Inflammatory macrophage (primary cell): ENCODE measurements at places on chromosomes 16 and 17.

GRCh38 chr16:19177111-19177739 is 9.2 kb downstream of the SYT17 start:
- no peak for DNase-seq

DNA sequence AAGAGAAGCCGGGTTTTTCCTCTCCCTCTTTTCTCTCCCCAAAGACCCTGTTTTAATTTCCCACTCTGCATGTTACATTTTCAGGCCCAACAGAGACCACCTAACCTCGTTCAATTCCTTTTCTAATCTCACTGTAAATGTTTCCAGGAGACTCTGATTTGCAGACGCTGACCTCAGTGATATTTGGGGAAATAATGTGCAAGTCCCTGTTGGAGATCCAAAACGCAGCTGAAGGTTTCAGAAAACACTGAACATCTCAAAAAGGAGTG is 386.6 kb downstream of the NPIPA8 start:
- no peak for DNase-seq

- no peak for DNase-seq
Measured at GRCh38 chr17:31250229-31250628, 46.8 kb downstream of the OMG start.

DNA sequence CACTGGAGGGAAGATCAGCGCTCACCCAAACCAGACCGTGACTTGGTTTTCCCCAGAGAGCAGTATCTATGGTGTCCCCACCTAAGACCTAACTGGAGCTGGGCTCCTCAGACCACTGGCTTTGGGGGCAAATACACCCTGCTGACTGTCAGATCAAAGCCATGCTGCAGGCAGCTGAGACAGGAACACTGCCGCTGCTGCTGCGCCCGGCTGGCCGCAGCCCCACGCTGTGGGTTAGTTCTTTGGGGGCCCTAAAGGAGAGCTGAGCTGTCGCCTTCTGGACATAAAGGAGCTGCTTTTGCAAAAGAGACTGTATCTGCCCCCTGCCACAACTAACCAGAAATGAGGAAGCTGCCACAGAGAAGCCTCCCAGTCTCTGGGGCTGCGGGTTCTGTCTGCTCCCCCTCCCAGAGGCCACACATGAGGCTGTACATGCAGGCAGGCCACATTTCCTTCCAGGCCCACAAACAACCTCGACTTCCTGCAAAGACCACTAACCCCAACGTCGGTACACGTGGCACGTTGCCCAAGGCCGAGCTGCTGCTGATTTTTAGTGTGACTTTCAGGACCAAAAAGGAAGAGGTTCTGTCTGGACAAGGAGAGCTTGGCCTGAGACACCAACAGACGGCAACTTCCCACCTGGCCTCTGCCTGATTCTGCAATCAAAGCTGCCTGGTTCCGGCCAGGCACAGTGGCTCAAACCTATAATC is 18.2 kb upstream of the ABR start:
- peak; percentile 97 for DNase-seq

GRCh38 chr16:57513371-57514102 is 22.8 kb downstream of the CCDC102A start:
- DNase-seq, result no peak

DNA sequence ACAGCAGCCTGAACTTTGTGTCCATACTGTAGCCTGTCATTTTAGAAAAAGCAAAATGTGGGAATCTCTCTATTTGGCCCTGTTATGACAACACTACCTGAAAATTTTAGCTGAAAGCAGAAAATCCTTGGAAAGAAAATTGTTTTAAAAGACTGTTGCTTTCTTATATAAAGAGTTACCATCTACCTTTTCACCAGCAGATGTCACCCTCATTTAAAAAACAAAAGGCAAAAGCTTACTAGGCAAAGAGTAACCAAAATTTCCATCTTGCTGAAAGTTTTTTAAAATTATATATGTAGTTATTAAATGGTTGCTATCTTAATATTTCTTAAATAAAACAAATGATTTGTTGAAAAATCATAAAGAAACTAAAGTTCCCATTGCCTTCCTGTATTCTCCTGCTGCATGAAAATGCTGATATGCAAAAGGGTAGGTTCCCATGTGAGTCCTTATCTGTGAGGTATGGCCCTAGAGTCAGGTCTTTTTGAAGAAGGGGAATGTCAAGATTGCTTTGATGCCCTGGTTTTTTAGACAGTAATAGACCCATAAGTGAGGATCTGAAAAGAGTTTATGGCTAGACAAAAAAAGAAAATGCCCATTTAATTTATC is 61.0 kb downstream of the TNRC6C start:
- peak; percentile 12 for DNase-seq

DNA sequence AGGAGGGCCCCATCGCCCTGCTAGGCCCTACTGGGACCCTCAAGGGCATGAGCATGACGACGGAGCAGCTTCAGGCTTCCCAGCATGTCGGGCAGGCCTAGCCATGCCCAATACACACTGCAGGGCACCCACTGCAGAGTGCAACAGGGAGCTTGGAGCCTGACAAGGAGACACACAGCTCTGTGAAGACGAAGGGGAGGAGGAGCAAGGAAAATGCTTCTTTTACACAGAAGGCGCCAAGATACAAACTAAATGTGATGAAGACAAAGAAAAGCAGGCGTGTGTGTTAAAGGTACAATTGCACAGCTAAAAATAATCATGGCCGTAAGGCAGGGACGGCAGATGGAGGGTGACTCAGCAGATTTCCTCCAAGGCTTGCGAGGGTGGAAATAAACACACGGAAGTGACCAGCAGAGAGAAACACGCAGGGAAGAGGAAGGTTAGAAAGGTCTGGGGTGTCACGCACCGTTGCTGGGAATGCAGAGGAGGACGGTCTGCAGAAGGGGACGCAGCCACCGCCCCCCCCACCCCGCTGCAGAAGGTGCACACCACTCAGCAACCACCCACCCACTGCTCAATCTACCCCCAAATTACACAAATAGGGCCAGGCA is 108.5 kb downstream of the ZNF778 start:
- peak; percentile 89 for DNase-seq

GRCh38 chr16:87438611-87438985 is 46.5 kb downstream of the MAP1LC3B start:
- no peak for DNase-seq

DNA sequence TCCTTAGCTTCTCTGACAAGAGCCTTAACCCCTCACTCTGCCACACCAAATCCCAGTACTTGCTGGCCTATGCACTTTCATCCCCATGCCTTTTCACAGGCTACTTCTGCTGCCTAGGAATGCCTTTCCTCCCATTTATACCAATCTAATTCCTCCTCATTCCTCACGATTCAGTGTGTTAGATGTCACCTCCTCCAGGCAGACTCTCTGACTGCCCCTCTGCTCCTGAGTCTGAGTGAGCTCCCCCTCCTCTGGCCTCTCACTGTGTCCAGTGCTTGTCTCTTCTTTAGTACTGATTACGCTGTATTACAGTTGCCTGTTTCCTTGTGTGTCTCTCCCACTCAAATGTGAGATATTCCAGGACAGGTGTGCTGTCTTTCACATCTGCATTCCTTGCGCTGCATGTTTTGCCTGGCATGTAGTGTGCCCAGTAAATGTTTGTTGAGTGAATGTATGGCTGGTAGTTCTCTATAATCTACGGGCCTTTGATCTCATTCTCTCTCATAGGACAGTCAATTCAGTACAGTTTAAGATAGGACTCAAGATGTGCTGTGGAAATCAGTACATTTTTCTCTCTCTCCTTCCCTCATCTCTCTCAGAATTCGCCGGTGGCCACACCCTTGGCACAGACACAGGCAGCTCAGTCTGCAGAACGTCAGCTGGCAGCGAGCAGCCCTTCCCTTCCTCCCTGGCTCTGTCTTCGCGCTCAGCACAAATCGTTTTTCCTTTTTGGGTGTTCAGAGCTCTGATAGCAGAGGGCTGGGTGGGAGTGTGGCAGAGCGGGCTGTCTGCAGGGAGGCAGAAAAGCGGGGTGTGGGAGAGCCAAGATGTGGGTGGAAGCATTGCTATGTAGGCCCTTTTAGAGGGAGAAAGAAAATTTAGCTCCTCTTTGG is 18.5 kb downstream of the ARL4D start:
- no peak for DNase-seq

- no peak for DNase-seq
Measured at GRCh38 chr16:49365711-49366509, 7.7 kb upstream of the C16orf78 start.

GRCh38 chr17:39483506-39483905 is 22.2 kb downstream of the CDK12 start:
- DNase-seq, result no peak

DNA sequence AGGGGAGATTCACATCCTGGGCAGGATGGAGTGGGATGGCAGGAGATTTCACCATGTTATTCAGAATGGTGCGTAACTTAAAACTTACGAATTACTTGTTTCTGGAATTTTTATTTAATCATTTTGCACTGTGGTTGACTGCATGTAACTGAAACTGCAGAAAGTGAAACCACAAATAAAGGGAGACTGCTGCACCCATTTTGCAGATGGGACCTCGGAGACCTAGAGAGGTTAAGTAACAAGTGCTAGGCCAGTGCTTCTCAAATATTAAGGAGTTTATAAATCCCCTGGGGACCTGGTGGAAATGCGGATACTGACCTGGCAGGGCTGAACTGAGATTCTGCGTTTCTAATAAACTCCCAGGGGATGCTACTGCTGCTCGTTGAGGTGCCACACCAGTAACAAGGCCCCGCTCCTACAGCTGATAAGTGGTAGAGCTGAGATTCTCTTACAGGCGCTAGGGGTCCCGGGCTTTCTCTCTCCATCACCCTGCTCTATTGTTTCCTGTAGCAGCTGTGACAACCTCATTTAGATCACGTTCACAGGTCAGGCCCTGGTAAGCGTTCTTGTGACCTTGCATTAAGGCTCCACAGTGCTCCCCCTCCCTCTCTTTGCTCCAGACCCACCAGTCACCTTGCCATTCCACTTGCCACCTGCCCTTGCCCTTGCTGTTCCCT is 167.1 kb upstream of the CDH13 start:
- no peak for DNase-seq

- DNase-seq, result no peak
Measured at GRCh38 chr17:27970587-27970986, 71.9 kb upstream of the NLK start.

DNA sequence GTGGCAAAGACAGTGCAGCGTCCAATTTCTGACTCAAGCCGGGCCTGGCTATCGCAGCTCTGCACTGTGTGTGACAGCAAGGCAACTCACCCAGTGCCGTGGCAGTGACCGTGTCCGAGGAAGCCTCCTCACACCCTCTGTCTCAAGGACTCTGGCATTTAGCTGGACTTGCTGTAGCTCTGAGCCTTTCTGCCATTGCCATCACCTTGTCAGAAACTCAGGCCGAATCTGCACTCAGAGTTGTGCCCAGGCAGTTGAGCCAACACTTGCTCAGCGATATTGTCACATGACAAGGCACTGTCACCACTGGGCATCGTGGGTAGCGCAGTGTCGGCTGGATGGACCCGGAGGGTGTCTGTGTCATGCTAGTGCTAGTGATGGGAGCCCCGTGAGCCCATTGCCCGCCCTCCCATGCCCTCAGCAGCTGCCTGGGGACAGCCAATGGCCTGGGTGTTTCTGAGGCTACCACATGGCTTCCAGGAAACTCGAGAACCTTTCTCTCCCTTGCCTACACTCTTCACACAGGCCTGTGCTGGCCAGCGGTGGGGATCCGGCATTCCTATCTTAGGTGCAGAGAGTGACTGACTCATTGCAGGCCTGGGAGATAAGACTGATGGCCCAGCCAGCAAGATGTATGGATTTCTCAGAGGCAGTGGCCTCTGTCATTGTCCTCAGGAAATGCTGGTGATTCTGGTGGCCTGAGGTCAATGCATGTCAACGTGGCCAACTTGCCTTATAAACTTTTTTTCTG is 22.1 kb upstream of the STH start:
- no peak for DNase-seq

DNA sequence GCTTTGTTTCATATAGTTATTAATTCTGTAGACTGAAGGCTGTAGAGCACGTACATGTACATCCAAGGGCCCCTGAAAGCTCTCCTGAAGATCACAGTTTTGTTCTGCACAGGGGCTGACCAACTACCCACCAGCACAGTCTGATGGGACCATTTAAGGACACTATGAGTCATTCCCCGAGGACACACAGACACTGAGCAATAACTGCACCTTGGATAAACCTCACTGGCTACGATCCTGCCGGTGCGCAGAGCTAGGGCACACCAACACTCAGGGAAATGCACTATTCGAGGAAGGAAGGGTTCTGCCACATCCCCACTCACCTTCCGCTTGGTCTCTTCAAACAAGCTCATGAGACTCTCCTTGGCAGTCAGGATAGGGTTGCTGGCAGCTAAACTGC is 20.3 kb downstream of the SMG6 start:
- no peak for DNase-seq

DNA sequence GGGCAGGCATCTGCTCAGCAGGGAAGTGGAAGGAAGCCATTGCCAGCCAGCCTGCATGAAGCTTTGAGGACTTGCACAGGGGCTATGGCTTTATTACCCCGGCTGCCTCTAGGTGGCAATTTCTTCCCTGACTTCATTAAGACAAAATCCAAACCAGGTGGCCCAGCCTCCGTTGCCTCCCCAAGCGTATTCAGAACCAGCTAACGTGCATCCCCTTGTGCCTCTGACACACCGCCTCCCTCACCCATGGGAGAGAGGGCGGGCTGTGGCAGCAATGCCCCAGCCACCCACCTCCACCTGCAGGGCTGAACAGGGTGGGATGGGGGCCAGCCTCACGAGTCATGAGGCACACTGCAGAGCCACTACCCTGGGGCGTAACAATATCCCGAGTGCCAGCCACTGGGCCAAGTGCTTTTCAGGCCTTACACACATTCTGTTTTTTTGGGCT is 6.8 kb downstream of the KIFC3 start:
- DNase-seq, result peak; percentile 36

- DNase-seq, result peak; percentile 23
Measured at GRCh38 chr16:72856797-72857196, 191.1 kb downstream of the ZFHX3 start.

DNA sequence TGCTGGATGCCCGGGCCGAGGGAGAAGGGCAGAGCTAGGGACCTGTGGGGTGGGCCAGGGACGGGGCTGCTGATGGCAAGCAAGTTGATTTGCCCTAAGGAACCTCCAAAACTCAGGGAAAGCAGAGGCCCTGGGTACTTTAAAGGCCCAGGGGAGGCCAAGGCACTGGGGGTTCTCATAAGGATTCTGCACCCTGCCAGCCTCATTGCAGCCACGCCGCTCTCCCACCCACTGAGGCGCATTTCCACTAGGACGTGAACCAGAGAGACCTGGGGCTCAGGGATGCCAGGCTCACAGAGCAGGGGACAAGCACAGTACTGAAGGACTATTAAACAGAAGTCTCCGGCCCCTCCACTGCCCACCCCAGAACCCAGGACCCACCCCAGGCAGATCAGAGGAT is 39.4 kb upstream of the RBFOX3 start:
- no peak for DNase-seq

DNA sequence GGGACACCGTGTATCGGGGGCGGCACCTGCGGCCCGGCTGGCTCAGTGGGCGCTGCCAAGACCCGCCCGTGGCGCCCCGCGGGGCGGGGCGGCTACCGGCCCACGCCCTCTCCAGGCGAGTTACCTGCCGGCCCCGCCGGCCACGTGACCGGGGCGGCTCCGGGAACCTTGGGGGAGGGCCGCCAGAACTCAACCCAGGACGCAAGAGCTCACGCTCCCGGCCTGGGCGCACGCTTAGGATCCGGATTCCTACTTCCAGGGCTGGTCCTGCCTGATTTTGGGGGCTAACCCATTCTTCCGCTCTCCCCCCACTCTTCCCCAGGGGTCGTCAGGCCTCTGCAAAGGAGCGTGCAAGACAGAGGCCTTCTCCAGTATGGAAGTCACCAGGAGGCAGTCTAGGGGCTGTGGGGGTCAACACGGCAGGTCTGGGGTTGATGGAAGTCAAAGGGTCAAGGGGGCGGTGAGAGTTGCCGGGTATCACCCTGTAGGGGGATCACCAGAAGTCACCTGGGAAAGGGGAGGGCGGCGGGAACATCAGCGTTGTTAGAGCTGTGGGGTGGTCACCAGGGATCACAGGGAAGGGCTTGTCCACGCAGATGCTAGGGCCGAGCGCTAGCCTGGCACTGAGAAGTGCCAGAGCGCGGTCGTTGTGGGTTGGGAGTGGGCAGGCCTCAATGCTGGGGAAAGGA is 354 bp upstream of the ESRP2 start:
- no peak for DNase-seq
